ENCODE measurements at places on chromosomes 2 and 18. TPM values are rescaled to one million over a fixed set of nuclear protein-coding genes. Genes with fewer than 3 reads are reported as not detected.
A peak's percentile ranks its signal among the peaks of the same experiment; 100 is the strongest.

Gene MEMO1
- polyA plus RNA-seq: 38.5 TPM

Gene IL36G
- 0.14 TPM for polyA plus RNA-seq

Gene REG3A
- polyA plus RNA-seq: not detected

Gene DTNA
- polyA plus RNA-seq: 5.0 TPM

DNA sequence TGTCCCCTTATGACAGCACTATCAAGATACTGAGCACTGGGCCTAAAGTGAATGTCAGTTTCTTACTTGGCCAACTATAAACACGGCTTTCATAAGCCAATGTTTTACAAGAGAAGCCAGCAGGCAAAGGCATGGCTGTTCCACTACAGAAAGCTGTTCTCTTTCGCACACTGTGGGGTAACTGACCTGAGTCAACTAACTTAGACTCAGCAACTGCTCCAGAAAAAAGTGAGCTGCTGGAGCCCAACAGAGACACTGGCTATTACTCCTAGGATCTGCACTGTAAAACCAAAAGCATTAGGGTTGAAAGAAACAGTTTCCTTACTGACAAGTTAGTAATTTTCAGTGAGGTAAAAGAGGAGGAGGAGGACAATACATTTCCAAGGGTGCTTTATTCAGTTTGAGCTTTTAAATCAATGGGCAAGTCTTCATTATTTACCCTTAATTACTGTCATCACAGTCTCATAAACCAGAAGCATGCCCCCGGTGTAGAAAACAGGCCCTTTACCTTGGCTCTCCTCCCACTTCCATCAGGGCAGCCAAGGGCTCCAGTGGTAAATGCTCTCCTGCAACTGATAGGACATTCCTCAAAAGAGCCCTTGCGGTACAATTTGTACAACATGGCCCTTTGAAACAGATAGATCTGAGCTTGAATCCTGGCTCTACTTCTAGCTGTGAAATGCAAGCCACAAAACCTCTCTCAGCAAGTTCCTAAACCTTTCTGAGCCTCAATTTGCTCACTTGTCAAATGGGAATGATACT, 275.7 kb downstream of the PDE11A start:
- no peaks in the 10 kb centered on the region for H3K27me3 ChIP-seq
- H3K27ac ChIP-seq: no peak overlapping the region
- H3K4me3 ChIP-seq: no peak overlapping the region
- no peaks in the 10 kb centered on the region for H3K4me1 ChIP-seq
- no peak for DNase-seq
- no peaks in the 10 kb centered on the region for H3K36me3 ChIP-seq

DNA sequence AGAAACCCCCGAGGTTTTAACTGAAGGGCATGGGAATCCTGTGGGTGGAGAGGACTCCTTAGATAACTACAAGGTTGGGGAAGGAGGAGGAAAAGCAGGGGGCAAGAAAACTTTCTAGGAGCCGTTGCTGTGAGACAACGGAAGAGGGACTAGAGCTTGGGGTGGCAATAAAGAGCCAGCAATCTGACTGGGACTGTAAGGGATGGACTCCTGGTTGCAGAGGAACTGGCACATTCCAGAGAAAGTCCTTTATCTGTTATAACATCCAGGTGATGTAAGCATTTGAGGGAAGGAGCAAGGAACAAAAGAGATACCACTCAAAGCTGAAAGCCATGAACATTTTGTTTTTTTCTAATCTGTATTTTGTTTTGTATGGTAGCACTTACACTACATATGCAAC, 16.4 kb downstream of the CDCA7 start:
- no peak for DNase-seq
- no peak overlapping the region for H3K27ac ChIP-seq
- H3K27me3 ChIP-seq: no peaks in the 10 kb centered on the region
- no peaks in the 10 kb centered on the region for H3K4me1 ChIP-seq

GRCh38 chr2:196104066-196104465, 35.4 kb upstream of the DNAH7 start:
- no peaks in the 10 kb centered on the region for H3K4me1 ChIP-seq
- no peaks in the 10 kb centered on the region for H3K36me3 ChIP-seq
- no peak overlapping the region for H3K27ac ChIP-seq
- no peak for DNase-seq
- no peaks in the 10 kb centered on the region for H3K27me3 ChIP-seq

DNA sequence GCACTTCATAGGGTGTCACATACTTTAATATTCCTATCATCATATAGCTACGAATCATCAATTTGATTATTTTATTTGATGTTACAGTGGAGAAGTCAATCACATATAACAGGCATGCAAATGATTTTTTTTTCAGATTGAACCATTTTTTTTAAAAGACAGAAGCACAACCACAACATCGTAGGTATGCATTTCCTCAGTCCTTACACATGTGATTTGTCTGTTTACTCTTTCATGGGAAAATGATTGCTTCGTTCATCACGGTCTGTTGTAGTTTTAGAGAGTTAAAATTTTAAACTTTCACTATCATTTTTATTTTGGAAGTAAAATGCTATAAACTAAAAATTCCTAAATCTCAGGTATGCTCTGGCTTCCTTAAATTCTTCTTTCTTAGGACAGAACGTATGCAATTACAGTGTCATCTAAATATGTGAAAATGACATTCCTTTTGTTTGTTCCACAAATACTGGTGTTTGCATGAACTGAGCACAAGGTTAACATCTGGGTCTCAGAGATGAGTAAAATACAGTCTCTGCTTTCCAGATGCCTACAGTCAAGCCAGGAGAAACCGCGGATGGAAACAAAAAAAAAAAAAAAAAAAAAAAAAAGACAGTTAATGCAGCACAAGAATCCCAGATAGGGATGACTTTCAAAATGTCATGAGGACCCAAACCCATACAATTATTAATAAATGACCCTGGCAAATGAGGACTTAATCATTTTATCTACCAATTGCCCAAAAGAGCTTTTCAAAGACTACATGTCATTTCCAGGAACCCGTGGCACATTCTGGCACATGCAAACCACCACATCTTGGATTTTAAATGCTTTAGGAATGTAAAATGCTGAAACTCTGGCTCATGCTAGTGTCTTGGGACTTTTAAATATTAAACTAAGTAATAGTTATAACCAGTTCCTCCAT, 201.2 kb downstream of the LRP1B start:
- no peaks in the 10 kb centered on the region for H3K36me3 ChIP-seq
- H3K4me1 ChIP-seq: no peaks in the 10 kb centered on the region
- no peak for DNase-seq
- H3K27me3 ChIP-seq: no peaks in the 10 kb centered on the region
- H3K27ac ChIP-seq: no peak overlapping the region
- H3K4me3 ChIP-seq: no peak overlapping the region

GRCh38 chr2:118812552-118812951, 34.9 kb downstream of the EN1 start:
- H3K27ac ChIP-seq: no peak overlapping the region
- no peaks in the 10 kb centered on the region for H3K27me3 ChIP-seq
- no peaks in the 10 kb centered on the region for H3K4me1 ChIP-seq

DNA sequence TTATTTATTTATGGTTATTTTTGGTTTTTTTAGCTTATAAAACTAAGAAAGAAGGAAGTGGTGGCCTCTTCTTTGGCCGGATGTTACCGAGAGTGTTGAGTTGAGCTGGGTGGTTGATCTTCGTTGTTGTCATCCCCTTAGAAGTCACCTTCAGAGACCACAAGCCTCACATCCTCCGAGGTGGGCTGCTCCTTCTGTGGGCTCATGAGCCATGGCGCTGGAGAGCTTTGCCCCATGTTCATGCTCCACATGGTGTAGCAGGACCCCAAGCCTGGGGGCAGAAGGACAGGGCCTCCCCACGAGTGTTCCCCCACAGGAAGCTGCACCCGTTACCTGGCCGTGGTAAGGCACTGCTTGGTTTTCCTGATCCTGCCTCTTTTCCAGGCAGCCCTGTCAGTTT, 23.4 kb downstream of the SNTG2 start:
- no peaks in the 10 kb centered on the region for H3K27me3 ChIP-seq
- H3K4me3 ChIP-seq: no peak overlapping the region
- peaks cover 9% of the 10 kb centered on the region for H3K4me1 ChIP-seq
- no peak overlapping the region for H3K27ac ChIP-seq

- H3K27ac ChIP-seq: no peak overlapping the region
- H3K27me3 ChIP-seq: no peaks in the 10 kb centered on the region
- no peak overlapping the region for H3K4me3 ChIP-seq
- no peak for DNase-seq
- H3K4me1 ChIP-seq: peaks cover 2% of the 10 kb centered on the region
Observed at GRCh38 chr18:55672574-55673361, 84.8 kb upstream of the TCF4 start.

DNA sequence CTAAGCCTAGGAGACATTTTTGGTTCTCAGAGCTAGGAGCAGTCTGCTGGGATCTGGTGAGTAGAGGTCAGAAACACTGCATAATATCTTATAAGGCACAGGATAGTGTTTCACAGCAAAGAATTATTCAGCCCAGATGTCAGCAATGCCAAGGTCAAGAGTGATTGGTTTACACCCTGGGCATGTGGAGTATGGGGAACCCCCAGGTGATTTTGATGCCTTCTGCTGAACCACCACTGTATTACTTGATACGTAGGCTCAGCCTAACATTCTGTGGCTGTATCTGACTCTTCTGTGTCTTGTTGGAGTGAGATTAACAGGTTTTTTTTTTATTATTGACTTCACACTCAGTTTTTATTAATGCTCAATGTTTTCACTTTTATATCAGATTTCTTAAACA, 6.0 kb downstream of the DDX18 start:
- H3K4me1 ChIP-seq: peaks cover 10% of the 10 kb centered on the region
- no peak for DNase-seq

DNA sequence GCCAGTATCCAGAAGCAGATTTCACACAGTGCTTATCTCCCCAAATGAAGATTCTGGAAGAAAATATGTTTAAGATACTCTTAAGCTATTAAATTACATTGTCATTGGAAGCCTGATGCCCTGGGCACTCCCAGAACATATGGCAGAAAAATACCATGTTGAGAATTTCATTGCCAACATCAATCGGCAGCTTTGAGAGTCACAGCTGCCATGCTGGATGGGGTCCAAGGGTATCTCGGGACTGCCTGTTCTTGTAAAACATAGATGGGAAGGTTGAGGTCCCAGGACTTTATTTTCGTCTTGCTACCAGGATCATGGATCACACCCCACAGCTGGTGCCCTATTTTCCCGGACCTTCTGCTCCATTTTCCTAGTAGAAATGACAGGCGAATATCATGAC, 632.5 kb downstream of the SUCLG1 start:
- no peak overlapping the region for H3K4me3 ChIP-seq
- no peak for DNase-seq
- no peak overlapping the region for H3K27ac ChIP-seq
- H3K4me1 ChIP-seq: no peaks in the 10 kb centered on the region
- no peaks in the 10 kb centered on the region for H3K36me3 ChIP-seq
- H3K27me3 ChIP-seq: no peaks in the 10 kb centered on the region

DNA sequence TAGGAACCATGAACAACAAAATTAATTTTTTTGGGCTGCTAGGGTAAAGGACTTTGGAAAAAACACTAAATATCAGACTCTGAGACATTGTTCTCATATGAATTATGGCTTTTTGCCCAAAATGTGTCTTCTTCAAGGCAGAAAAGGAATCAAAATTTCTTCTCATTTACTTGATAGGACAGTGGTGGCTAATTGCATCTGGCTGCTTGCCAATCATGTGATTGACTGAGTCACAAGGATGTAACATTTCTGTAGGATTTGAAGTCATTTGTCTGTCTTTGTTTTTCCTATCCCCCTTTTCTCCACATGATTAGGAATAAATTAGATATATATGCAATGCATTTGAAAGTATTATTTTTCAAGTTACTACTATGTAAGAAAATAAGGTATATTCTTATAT, 130.2 kb downstream of the SLC4A10 start:
- no peak overlapping the region for H3K4me3 ChIP-seq
- no peak overlapping the region for H3K27ac ChIP-seq
- H3K4me1 ChIP-seq: no peaks in the 10 kb centered on the region
- DNase-seq: no peak
- H3K36me3 ChIP-seq: no peaks in the 10 kb centered on the region
- no peaks in the 10 kb centered on the region for H3K27me3 ChIP-seq

- no peaks in the 10 kb centered on the region for H3K4me1 ChIP-seq
- H3K4me3 ChIP-seq: no peak overlapping the region
- H3K36me3 ChIP-seq: peaks cover 4% of the 10 kb centered on the region
- no peaks in the 10 kb centered on the region for H3K27me3 ChIP-seq
- no peak overlapping the region for H3K27ac ChIP-seq
- peak; percentile 45 for DNase-seq
Observed at GRCh38 chr18:8367217-8367988, 241.8 kb upstream of the RAB12 start.

DNA sequence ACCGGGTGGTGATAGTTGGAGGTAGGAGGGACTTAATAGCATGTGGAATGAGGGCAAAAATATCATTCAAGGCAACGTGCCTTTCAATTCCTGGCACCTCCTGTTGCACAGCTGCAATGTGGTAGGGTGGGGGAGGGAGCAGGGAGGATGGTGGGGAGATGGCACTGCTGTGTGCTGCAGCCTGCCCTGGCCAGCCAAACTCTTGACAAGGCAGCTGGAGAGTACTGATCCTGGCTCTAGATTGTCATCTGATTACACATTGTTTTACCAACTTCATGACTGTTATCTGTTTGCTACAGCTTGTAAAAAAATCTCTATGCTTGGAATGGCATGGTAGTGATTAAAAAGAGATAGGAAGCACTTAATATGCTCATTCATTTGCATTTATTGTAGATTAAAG, 47.7 kb downstream of the PLCL1 start:
- H3K27ac ChIP-seq: no peak overlapping the region
- no peak for DNase-seq
- H3K4me1 ChIP-seq: no peaks in the 10 kb centered on the region
- no peaks in the 10 kb centered on the region for H3K27me3 ChIP-seq
- H3K4me3 ChIP-seq: no peak overlapping the region
- no peaks in the 10 kb centered on the region for H3K36me3 ChIP-seq

- no peaks in the 10 kb centered on the region for H3K4me1 ChIP-seq
- H3K27ac ChIP-seq: no peak overlapping the region
- H3K36me3 ChIP-seq: no peaks in the 10 kb centered on the region
- DNase-seq: no peak
Observed at GRCh38 chr2:98359986-98360385, 13.7 kb downstream of the CNGA3 start.

- peaks cover 4% of the 10 kb centered on the region for H3K4me1 ChIP-seq
- H3K4me3 ChIP-seq: no peak overlapping the region
- no peaks in the 10 kb centered on the region for H3K36me3 ChIP-seq
- DNase-seq: peak; percentile 95
- H3K27me3 ChIP-seq: no peaks in the 10 kb centered on the region
Observed at GRCh38 chr2:156812496-156812895, 376.3 kb downstream of the GPD2 start.

GRCh38 chr2:178844701-178845100, 37.5 kb upstream of the TTN start:
- H3K36me3 ChIP-seq: no peaks in the 10 kb centered on the region
- no peaks in the 10 kb centered on the region for H3K27me3 ChIP-seq
- H3K27ac ChIP-seq: no peak overlapping the region
- DNase-seq: peak; percentile 13
